BJ (cell line): ENCODE measurements at places on chromosomes 4 and X.

DNA sequence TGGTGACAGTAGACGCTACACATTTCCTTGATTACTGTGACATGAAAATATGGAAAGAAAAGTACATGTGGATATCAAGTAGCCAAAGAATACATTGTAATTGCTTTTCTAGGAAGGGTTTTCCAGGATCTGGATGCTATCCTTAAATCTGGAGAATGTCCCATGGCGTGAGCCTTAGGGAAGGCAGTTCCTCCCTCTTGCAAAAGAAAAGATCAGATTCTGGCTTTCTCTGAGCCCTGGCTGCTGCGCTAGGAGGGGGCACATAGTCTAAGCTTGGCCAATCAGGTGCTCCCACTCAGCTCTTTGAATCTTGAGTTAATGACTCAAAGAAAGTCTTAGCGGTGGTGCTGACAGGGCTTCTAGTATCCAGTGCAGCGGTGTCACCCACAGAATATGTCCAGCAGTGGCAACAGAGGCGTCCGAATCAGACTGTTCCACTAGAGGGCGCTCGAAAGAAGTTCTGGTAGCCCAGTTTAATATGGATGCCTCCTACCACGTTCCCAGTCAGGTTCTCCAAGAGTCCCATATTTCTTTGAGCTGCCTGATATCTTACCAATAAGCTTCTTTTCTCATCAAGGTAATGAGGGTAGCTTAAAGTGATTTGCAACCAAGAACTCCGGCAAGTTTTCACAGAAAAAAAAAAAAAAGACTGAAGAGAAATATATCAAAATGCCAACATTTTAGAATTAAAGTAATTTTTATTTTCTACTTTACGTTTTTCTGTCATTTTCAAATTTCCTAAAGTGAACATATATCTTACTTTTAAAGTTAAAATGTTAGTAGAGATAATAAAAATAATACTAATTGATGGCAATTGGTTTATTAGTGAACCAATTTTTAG, 213.4 kb upstream of the S100G start:
- DNase-seq = no peak

DNA sequence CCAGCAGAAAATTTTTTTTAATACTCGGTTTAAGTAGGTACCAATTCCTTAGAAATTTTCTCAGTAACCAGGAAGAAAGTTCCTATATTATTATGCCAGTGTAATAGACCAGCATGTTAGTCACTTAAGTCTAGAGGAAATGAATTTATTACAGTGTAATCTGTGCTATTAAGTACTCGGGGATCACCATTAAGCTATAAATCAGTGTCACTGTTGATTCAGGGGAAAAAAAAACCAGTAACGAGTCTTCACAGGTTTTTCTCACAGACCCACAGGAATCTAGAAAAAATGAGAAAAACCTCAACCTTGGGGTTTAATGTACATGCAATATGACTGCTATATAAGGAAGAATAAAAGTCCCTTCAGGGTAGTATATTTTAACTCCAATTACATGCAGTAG, 138.3 kb upstream of the IL1RAPL2 start:
- no peak for DNase-seq

- no peak for DNase-seq
Observed at GRCh38 chr4:127609484-127609883, 23.3 kb upstream of the INTU start.

- DNase-seq = peak; percentile 65
Observed at GRCh38 chr4:26197018-26197779, 123.6 kb upstream of the RBPJ start.

DNA sequence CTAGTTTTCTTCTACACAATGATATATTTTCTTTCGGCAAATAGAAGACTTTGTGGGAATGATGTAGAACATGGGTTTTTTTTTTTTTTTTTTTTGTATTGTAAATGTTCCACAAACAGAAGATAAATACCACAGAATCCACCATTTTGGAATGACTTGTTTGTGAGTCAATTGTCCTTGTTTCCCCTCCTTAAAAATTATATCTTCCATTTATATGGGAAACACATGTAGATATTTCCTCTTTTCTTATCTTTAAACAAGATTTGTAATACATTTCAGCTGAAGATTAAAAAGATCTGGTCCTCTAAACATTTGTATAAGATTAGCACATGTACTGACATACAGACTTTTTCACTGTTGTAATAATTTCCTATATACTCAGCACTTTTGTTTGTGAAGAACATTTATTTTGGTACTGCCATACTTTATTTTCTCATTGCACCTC, 304.6 kb downstream of the SPRY1 start:
- DNase-seq = no peak

- DNase-seq = no peak
Observed at GRCh38 chr4:6069845-6070709, 51.8 kb upstream of the C4orf50 start.

DNA sequence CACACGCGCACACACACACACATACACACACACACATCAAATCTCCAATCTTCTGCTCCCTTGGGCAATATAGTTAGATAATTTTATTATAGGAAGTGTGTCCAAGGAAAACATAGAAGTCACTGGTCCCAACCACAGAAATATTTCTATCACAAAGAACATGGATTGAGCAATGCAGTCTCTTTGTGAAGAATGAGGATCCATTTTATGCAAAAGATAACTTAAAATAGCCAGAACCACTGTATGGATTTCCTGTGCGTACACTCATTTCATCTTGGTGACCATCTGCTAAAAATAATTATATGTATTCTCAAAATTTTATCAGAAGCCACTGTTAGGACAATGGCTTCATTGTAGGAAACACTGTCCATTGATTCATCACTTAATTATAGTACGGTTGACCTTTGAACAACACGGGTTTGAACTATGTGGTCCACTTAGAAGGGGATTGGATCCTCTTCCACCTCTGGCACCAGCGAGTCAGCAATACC, 169.6 kb upstream of the MXRA5 start:
- no peak for DNase-seq

- DNase-seq = no peak
Observed at GRCh38 chrX:80266979-80267378, 153.3 kb upstream of the TENT5D start.

DNA sequence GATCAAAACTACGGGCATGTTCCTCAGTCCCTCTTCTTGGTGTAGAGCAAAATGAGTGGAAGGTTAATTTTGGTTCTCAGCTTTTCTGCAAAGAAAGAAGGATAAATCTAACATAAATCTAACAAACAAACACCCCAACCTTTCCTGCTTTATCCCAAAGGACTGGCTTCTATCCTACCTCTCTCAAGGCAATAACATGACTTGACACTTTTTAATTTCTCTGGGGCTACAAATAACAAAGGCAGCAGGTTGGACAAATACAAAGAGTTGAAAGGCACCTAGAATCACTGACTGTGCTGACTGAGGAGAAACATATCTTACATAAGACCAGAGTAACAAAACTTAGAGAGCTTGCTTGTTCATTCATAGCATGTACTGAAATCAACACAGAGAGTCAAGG, 703.6 kb upstream of the PITX2 start:
- no peak for DNase-seq

- DNase-seq = no peak
Observed at GRCh38 chr4:3308691-3309090, 15.9 kb downstream of the RGS12 start.

- DNase-seq = no peak
Observed at GRCh38 chrX:66760651-66761050, 121.8 kb upstream of the EDA2R start.

DNA sequence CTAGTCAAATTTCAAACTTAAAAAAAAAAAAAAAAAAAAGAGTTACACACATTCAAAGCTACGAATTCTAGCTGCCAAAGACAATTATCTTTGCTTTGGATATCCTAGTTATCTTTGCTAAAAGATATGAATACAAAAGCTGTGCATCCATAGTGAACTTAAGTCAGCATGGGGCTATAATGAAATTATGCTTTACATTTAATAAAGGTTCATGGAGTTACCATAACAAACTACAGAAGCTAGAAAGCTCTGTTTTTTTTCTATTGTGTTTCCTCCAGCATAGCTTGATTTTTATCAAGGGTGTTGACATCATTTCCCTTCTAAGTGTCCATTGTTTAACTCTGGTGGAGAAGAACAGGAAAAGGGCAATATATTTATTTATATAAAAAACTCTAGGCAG, 234.1 kb downstream of the ANKRD50 start:
- no peak for DNase-seq

GRCh38 chr4:88522702-88523324, 763 bp downstream of the PYURF start:
- DNase-seq = no peak

GRCh38 chrX:138858951-138859350, 147.4 kb upstream of the FGF13 start:
- DNase-seq = no peak

DNA sequence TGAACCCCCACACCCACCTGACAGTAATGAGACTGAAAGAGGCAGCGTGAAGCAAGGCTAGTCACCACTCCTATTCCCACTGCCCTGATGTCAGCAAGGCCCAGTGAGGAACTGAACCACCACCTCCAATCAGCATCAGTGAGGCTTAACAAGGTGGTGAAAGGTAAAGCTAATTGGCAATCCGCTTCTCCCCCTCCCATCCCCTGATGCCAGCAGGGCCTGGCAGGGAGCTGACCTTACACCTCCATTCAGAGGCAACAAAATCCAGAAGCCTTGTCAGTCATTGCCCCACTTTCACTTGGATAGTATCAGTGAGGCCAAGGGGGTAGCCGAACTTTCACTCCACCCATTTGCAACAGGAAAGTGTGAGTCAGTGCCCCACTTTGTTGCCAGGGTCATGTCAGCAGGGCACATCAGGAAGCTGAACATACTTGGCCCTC, 60.8 kb downstream of the AWAT2 start:
- DNase-seq = no peak

DNA sequence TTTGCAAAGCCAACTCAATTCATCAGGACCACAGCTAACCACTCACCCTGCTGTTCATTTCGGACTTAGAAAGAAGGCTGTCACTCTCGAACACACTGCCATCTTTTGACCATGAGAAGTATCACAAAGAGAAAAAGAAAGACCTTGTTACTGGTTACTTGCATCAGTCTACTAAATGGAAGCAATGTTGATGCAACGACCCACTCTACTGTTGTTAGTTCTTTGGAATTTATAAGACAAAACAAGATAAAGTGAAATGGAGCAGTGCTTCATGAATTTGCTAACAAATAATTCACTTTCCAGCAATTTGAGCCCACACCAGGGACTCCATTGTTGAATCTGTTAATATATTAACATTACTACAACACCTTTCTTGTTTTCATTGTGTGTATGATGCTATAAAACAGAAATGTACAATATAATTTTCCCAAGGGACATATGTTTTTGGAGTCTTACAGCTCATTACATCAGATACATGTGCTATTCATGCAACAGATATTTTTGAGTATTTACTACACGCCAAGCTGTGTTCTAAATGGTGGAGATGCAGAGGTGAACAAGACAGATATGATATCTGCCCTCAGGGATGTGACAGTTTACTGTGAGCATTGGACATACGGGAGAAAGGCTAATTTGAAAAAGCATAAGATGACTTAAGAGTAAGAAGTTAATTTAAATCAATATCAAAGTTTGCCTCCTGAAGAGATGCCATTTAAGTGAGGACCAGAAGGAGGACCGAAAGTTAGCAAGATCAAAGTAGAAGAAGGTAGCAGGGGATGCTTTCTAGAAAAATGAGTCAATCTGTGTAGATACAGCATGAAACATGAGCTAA, 87.2 kb downstream of the AREG start:
- no peak for DNase-seq

- DNase-seq = no peak
Observed at GRCh38 chr4:149158817-149159216, 656.8 kb downstream of the IQCM start.

- no peak for DNase-seq
Observed at GRCh38 chrX:148620023-148620422, 119.6 kb downstream of the AFF2 start.

- no peak for DNase-seq
Observed at GRCh38 chrX:24332878-24333277, 19.0 kb upstream of the SUPT20HL2 start.

- DNase-seq = no peak
Observed at GRCh38 chr4:169612871-169613859, 782 bp upstream of the NEK1 start.

DNA sequence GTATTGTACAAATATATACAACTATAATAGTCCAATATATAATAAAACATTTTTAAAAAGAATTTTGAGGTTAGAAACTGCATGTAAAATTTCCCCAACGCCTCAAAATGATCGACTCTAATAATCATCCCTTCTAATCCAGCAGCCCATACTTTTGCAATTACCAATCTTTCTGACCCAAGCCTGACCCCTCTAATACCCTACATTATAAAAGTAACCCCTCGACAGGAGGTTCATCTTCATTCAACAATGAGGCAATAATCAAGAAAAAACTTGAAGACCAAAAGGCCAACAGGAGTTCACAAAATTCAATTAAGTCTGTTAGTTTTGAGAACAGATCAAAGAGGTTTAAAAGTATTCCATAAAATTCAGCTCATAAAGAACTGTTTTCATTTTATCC, 393.5 kb downstream of the GPM6A start:
- no peak for DNase-seq

DNA sequence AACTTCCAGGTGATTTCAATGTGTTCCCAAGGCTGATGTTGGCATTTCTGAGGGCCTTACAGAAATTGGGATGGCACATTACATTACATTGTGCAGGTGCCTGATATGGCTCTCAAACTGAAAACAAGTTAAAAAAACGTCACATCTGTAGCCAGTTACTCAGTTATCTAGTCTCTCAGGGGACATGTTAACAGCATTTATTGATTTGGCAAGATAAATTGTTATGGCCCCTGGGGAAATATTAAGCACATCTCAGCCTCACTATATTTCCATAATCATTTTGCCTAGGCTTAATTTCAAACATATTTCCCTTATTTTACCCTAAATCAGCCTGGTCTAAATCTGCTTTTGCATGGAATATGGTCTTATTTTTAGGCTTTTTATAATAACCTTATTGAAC, 290.0 kb downstream of the IL15 start:
- DNase-seq = no peak

GRCh38 chr4:100287534-100287933, 97.3 kb upstream of the DDIT4L start:
- no peak for DNase-seq

DNA sequence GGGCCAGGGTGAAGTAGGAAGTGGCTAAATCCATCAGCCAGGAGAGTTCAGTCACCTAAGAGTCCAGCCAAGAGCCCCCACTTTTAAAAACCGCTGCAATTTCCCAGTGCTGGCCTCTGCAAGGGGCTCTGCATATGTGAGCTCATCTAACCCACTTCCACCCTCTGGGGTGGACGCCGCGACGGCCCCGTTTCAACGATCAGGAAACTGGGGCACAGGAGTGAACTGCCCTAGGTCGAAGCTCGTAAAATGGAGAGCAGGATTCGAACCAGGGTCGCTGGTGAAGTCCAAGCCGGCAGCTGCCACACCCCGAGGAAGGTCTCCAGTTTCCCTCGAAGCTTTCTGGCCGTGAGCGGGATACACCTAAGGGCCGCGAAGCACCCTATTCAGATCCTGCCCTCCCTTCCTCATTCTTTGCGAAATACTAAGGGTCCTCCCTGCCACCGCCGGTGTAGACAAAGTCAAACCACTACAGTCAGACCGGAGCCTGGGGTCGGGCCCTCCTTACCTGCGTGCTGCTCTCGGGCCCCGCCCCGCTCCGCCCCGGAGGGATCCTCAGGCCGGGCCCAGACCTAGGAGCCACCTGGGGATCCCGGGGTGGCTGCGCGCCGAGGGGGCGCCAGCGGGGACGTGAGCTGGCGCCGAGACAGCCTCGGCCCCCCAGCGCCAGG, 446 bp downstream of the EVC2 start:
- DNase-seq = no peak

- DNase-seq = no peak
Observed at GRCh38 chrX:8189096-8189830, 18.2 kb upstream of the VCX2 start.
